ENCODE measurements at places on chromosomes 6 and 20.

- no peak for DNase-seq
- no peak overlapping the region for H3K4me3 ChIP-seq
- H3K27ac ChIP-seq: no peak overlapping the region
- H3K36me3 ChIP-seq: peaks cover 15% of the 10 kb centered on the region
- no peaks in the 10 kb centered on the region for H3K27me3 ChIP-seq
Observed at GRCh38 chr6:106183430-106183829, 97.3 kb downstream of the PRDM1 start.

- H3K27me3 ChIP-seq: peaks cover 29% of the 10 kb centered on the region
- no peaks in the 10 kb centered on the region for H3K4me1 ChIP-seq
- no peak overlapping the region for H3K4me3 ChIP-seq
- no peak for DNase-seq
Observed at GRCh38 chr6:138498629-138499302, 528 bp downstream of the NHSL1 start.

- no peak for DNase-seq
- no peaks in the 10 kb centered on the region for H3K4me1 ChIP-seq
- H3K27me3 ChIP-seq: peaks cover 21% of the 10 kb centered on the region
Observed at GRCh38 chr6:87879132-87879861, 168.3 kb upstream of the SPACA1 start.

- no peaks in the 10 kb centered on the region for H3K36me3 ChIP-seq
- H3K27me3 ChIP-seq: peaks cover 9% of the 10 kb centered on the region
- H3K4me1 ChIP-seq: no peaks in the 10 kb centered on the region
Observed at GRCh38 chr6:79133173-79133572, 55.1 kb upstream of the PHIP start.

DNA sequence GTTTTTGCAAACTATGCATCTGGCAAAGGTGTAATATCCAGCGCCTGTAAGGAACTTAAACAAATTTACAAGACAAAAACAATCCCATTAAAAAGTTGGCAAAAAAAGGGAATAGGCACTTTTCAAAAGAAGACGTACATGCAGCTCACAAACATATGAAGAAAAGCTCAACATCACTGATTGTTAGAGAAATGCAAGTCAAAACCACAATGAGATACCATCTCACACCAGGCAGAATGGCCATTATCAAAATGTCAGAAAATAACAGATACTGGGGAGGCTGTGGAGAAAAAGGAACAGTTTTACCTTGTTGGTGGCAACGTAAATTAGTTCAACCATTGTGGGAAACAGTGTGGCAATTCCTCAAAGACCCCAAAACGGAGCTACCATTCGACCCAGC lies 54.2 kb downstream of the TSBP1 start:
- H3K4me1 ChIP-seq: no peaks in the 10 kb centered on the region
- DNase-seq: no peak
- H3K4me3 ChIP-seq: no peak overlapping the region
- H3K27me3 ChIP-seq: peaks cover 49% of the 10 kb centered on the region

DNA sequence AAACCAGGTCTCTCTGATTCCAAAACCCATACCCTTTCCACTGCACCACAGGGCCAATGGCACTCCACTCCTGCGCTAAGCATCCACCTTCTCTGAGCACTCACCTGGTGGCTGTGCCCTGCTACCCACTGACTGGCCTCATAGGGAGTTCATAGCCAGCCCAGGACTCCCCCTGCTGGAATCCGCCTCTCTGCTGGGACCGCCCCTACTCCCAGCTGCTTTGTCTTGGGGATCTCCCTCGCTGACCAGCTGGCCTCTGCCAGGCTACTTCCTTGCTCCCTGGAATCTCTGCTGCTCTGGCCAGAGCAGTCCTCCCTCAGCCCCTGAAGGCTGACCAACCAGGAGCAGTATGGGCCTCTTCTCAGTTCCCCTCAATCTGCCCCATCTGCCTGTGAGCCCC lies 129.7 kb downstream of the FAXC start:
- H3K4me1 ChIP-seq: no peaks in the 10 kb centered on the region
- DNase-seq: no peak
- no peak overlapping the region for H3K4me3 ChIP-seq
- H3K27ac ChIP-seq: no peak overlapping the region
- H3K36me3 ChIP-seq: no peaks in the 10 kb centered on the region
